ENCODE measurements at places on chromosomes 5 and 9.

DNA sequence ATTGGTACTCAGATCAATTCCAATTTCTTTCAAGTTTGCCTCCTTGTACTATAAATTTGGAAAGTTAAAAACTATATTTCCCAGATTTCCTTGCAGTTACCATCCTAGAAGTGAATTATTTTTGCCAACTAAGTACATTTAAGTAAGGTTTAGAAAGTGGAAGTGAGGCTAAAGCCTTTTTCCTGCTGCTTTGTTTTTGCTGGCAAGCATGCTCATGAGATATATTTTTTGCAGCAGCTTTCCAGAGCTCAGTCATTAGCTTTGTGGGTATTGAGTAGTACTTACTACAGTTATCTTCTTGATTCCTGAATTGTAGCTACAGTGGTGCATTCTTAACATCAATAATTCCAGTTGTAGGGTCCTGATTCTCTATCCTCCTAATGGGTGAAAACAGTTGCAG lies 3.5 kb upstream of the BTF3 start:
- DNase-seq, result no peak
- H3K36me3 ChIP-seq, result no peaks in the 10 kb centered on the region

DNA sequence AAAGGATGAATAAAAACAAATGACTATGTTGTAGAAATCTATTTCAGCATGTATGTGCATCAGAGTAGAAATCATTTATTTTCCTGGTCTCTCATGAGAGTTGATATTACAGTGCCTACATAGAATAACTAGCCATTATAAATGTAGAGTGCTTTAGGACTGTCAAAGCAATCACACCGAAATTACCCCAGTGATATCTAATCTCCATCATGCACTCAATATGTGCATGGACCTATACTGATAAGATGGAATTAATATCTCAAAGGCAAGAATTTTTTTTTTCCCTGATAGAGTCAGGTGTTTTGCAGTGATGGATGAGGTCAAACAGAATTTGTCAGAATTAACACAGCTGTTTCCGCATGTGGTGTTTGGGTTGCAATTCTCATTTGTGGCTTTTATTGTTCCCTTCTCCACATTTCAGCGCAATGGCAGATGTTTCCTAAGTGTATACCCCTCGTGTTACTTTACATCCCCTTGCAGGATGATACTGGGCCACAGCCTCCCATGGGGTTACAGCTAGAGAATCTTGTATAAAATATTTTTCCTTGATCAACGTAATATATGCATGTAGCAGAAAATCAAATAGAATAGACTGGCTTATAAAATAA lies 298.8 kb downstream of the RASEF start:
- H3K4me3 ChIP-seq, result no peak overlapping the region
- H3K4me1 ChIP-seq, result no peaks in the 10 kb centered on the region
- no peaks in the 10 kb centered on the region for H3K36me3 ChIP-seq
- no peak overlapping the region for H3K27ac ChIP-seq

DNA sequence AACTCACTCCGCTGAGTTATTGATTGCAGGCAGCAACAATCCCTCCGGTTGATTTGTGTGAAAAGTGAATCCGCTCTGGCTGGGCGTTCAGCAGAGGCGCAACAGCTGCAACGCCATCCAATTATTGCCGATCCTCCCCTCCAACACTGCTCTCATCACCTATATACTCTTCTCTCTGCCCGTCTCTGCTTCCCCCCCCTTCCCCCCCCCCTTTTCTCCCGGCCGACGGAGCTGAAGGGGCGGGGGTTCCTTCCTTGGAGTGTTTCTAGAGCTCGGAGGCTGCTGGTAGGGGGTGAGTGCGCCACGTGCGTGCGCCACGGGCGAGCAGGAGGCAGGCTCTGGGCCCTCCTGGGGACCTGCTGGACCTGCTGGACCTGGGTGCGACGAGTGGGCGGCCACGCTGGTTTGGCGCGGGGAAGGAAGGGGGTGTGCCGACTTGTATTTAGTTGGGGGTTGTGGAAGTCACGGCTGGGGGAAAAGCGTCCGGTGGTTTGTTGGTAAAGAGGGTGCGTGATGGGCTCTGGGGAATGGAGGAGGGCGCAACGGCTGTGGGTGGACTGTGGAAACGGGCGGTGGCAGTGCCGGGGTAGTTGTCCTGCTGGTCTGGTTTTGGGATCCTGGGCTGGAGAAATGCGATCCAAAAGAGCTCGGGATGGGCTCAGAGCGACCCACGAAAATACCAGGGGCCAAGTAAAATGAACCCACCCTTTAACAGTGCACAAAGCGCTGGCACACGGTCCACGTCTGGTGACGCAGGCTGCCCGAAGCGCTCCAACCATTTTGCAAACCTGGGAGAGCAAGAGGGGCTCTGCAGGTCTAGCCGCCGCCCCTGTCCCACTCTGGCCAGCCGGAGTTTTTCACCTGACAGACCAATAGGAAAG lies 6.4 kb upstream of the MEF2C start:
- no peaks in the 10 kb centered on the region for H3K36me3 ChIP-seq
- DNase-seq, result peak; percentile 73
- peak overlapping the region; percentile 19 for H3K4me3 ChIP-seq

GRCh38 chr5:146482775-146483174 lies 33.2 kb downstream of the GPR151 start:
- no peak overlapping the region for H3K4me3 ChIP-seq
- no peaks in the 10 kb centered on the region for H3K36me3 ChIP-seq
- no peak for DNase-seq
- no peaks in the 10 kb centered on the region for H3K27me3 ChIP-seq

DNA sequence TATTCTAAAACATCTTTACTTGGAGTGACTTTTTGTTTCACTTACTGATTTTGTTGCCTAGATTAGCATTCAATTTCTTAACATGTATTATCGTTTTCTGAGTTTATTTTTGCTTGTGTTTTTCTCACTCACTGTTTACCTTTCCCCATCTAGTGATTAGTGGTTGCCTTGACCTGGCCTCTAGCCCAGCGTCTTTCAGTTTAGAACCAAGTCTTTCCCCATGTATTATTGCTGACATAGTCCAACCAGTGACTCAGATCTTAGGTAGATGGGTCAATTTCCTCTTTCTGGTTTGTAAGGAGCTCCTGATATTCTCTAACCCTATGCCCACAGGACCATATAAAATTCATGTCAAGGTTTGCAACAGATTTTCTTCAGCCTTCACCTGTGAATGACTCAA lies 135.5 kb downstream of the PRR16 start:
- H3K4me1 ChIP-seq, result no peaks in the 10 kb centered on the region
- no peaks in the 10 kb centered on the region for H3K27me3 ChIP-seq
- H3K27ac ChIP-seq, result no peak overlapping the region
- H3K36me3 ChIP-seq, result no peaks in the 10 kb centered on the region
- H3K4me3 ChIP-seq, result no peak overlapping the region
- DNase-seq, result no peak

DNA sequence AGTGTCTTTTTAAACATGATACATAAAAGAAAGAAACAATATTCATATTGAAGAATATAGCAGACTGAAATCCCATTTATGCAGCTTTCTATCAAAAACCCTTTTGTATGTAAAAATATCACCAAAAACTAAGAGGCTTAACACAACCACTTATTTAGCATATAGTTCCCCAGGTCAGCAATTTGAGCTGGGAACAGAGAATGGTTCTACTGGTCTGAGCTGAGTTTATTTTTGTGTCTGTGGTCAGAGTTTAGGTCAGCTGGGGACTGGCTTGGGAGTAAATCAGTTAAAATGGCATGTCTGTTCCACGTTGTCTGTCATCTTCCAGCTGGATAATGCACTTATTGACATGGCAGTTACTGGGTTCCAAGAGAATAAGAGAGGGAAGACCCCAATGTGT lies 165.0 kb downstream of the TMEM232 start:
- no peak overlapping the region for H3K4me3 ChIP-seq
- H3K27me3 ChIP-seq, result no peaks in the 10 kb centered on the region
- no peaks in the 10 kb centered on the region for H3K4me1 ChIP-seq
- DNase-seq, result no peak
- H3K27ac ChIP-seq, result no peak overlapping the region
- H3K36me3 ChIP-seq, result no peaks in the 10 kb centered on the region

DNA sequence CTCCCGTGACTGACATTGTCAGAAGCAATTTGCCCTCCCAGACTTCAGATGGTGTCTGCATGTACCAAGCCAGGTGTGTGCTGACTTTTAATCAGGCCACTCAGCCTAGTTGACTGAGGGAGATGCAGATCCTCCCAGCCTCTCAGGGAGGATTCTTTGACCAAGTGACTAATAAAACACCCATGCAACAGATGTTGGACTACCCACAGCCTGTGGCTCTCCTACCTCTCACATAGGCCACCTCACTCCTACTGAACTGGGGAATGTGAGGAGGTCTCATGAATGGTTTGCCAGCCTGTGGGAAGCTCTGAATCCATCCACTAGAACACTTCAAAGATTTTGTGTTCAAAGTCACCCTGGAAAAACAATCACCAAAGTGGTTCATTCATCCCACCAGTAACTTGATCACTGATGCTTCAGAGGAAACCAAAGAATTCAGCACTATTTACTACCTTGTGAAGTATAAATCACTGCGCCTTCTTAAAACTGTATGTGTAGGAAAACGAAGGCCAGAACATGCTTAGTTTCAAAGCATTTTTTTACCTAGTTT lies 80.1 kb downstream of the ESM1 start:
- no peak for DNase-seq
- peaks cover 3% of the 10 kb centered on the region for H3K27me3 ChIP-seq
- no peak overlapping the region for H3K4me3 ChIP-seq
- no peaks in the 10 kb centered on the region for H3K36me3 ChIP-seq
- no peak overlapping the region for H3K27ac ChIP-seq
